ENCODE measurements at places on chromosomes 2 and 18.

DNA sequence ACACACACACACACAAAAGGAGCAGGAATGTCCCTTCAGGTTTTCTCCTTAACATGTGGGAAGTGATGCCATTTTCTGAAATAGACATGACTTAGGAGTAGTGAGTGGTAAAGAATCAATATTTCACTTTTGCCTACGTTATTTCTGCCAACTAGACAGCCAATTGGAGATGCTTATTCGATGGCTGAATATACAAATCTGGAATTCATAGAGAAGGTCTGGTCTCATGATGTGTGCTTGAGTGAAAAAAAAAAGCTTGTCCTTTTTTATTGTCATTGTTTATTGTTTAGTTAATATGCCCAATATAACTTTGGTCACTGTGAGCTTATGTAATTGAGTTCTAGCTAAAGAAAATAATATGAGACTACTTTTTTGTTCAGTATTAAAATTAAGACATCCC lies 284.3 kb downstream of the GULP1 start:
- DNase-seq, result no peak

GRCh38 chr2:164145093-164145987 lies 409.5 kb upstream of the FIGN start:
- no peak for DNase-seq

DNA sequence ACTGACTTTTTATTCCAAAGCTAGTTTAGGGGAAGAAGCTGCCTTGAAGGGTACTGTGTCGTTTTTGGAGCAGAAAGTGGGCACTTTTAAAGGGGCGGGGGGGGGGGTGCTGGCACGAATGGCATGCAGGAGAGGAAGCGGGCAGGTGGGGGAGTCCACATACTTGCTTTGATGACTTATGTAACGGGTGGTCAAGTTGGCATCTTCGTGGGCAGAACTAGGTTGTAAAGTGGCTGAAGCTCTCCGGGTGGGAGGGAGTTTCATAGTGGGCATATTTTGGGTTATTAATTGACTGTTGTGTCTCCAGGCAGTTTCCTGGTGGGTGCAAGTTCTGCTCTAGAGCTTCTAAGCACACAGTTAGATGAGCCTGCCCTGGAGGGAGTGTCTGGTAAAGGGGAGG lies 19.9 kb downstream of the PCARE start:
- DNase-seq, result no peak

- DNase-seq, result no peak
Measured at GRCh38 chr18:55988537-55988936, 400.5 kb upstream of the TCF4 start.

DNA sequence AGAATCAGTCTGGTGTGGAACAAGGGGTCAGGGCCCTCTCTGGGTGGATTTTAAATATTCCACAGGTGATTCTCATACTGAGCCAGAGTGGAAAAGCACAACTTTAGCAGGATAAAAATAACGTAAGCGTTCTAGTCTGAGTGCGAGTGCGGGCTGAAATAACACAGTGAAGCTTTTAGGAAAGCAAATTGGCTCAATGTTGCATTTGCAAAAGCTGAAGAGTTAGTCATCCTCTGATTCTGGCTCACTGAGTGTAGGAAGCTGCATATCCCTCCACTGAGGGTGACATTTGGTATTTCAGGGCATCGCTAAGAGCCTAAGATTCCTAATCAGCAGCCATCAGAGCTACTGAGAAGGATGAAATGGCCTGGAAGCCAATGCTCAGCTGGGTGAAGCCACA lies 134.7 kb downstream of the RIF1 start:
- no peak for DNase-seq
